ENCODE measurements at places on chromosomes 7 and 10.
A peak's percentile ranks its signal among the peaks of the same experiment; 100 is the strongest.

GRCh38 chr7:32915041-32915536 lies 23.5 kb upstream of the KBTBD2 start:
- DNase-seq, result no peak

DNA sequence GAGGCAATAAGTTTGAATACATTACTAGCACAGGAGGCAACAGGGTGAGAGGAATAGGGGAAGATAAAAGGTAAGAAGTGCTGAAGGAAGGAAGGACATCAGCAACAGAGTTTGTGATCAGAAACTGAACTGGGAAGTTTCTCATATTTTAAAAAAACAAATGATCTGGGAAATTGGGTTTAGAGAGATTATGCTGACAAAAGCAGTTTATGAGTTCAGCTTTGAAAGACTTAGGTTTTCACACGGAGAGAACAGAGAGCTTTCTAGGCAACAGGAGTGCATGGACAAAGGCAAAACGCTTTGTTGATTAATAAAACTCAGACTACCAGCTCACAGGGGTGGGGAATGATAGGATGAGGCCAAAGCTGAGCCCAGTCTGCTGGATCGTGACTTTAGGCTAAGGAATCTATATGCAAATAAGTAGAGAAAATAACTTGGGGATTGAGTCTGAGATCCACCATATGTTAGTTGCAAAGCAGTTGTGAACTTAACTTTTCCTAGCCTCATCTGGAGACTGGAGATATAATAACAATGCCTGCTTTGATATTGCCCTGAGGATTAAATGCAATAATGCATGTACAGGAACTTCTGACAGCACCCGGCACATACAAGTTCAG lies 4.2 kb downstream of the OSBPL3 start:
- no peak for DNase-seq

- no peak for DNase-seq
Measured at GRCh38 chr7:55188590-55189138, 169.8 kb downstream of the EGFR start.

GRCh38 chr10:48604039-48604990 lies 558 bp downstream of the ARHGAP22 start:
- DNase-seq, result no peak

- DNase-seq, result no peak
Measured at GRCh38 chr7:116150588-116150987, 59.8 kb upstream of the TES start.

- no peak for DNase-seq
Measured at GRCh38 chr7:76216381-76217082, 14.8 kb downstream of the SRRM3 start.

DNA sequence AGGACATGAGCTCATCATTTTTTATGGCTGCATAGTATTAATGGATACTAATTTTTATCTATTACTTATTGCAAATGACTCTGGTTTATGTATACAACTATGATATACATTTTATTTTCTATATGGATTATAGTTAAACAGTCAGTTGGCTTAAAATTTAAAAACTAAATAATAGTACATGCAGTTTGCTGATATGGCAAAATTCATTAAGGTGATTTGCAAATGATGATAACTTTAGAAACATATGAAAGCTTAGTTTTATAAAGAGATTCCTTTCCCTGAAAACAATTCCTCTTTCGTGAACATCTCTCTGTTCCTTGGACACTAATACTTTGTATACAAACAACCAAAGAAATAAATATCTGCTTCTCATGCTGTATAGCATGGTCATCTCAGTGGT lies 165.5 kb upstream of the SEMA3E start:
- no peak for DNase-seq

DNA sequence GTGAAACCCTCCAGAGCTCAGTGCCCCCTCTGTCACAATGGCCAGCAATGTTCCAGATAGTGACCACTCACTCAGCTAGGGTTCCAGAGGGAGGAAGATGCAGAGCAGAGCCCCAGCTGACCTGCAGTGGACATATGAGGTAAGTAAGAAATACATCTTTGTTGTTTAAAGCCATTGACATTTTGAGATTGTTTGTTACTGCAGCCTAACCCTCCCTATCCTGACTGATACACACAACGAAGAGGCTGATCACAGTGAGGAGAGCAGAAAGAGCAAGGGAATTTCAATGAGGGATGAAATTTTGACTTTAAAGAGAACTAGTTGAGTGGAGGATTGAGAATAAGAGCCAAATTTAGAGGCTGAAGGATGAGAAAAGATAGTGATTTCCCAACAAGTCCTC lies 51.3 kb upstream of the LRGUK start:
- DNase-seq, result no peak

DNA sequence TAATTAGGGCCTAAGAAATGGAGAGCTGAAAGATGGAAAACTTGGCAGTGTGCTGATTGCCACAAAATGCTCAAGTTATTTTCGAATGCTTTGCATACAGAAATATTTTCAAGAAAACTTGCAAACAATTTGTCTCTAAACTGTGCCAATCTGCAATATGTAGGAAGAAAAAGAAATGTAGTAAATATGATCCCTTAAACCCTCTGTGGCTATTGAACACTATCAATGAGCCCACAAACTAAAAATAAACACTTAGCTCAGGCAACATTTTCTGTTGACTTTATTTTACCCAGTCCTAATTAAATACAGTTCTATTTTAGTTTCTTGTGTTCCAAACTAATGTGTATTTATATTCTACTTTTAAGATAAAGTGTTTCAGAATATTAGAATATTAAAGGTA lies 342.1 kb downstream of the SEMA3D start:
- DNase-seq, result no peak

DNA sequence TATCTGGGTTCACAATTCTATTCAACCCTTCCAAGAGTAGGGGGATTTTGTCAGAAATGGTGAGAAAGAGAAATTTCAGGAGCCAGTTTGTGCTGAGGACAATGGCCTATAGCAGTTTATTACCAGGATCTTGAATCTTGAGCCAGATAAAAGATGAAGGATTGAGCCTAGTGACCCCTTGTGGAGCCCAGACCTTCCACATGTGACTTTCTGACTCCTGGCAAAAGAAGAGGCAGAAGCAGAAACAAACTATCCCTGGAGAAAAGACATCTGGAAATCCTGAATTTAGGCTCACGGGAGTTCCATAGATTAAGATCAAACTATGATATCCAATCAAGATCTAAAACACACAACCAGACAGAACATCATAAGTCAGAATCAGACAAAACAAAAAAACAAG lies 60.9 kb upstream of the CHRM2 start:
- no peak for DNase-seq

GRCh38 chr7:22660732-22661131 lies 66.3 kb upstream of the IL6 start:
- no peak for DNase-seq

DNA sequence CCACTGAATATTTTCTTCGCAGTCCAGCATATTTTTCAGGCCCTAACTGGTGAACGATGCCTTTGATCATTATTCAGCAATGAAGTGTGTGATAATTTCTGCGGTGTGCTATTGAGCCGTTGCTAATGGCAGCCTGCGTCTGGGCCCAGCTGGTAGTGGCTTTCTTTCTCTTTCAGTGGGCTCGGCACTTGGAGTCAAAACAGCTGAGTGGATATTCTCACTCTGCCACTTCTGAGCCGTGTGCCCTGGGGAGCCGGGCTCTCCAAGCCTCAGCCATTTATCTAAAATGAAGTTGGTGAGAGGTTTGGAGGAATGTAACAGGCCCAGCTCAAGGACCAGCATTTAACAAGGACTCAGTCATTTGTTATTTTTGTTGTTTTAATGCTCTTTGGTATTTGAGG lies 87.5 kb upstream of the IFRD1 start:
- no peak for DNase-seq

DNA sequence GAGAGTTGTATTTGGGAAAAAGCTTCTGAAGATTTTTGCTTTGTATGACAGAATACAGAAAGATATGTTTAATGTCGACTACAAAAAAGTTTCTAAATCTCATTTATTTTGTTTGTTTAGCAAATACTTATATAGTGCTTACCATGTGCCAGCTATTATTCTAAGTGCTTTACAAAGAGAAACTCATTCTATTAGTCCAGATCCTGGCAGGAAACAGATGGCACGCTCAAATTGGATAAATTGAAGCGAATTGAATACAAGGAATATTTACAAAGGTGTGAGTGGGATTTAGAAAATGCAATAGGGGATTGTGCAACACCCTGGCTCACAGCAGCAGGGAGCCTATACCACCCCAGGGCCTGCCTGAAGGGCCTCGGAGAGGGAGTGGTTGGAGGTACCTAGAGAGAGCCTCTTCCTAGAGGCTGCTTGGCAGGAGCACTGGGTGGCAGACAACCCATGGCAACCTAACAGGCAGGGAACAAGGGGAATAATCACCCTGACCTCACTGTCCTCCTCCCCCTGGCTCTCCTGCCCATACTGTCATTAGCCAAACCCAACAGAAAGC lies 27.6 kb upstream of the FAM204A start:
- DNase-seq, result peak; percentile 13

DNA sequence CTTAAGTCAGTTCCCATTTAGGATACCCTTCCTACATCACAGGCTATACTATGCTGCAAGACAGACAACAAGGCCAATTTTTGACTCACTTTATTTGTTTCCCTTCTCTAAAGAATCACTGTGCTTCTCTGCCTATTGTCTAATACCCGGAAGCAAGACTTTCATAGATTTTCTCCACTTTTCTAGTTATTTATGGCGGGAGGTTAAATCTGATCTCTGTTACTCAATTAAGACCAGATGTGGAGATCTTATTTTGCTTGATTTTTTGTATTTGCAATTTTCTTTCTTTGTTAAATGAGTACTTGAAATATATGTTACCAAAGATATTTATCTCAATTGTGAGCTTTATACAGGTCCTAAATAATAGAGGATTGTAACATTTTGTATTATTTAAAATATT lies 511.5 kb downstream of the ATRNL1 start:
- no peak for DNase-seq

GRCh38 chr10:112229096-112229495 lies 45.5 kb upstream of the GPAM start:
- DNase-seq, result no peak

DNA sequence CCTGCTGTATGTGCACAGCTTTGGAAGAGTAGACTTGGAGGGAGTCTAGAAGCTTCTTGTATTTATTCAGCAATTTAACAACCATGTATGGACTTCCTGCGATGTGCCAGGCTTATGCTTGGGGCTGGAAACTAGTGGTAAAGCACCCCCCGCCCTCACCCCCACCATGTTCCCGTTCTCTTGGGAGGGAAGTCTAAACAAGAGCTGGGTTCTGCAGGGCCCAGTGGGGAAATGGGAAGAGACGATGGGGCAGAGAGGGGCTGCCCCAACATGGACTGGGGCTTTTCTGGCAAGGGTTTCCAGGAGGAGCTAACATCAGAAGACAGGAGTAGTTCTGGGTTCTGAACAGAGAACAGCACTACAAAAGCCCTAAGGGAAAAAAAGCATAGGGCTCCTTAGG lies 8.0 kb downstream of the RASSF4 start:
- DNase-seq, result no peak

- DNase-seq, result no peak
Measured at GRCh38 chr10:1274701-1275544, 218.7 kb downstream of the WDR37 start.

GRCh38 chr7:151875942-151876898 lies 695 bp downstream of the PRKAG2 start:
- peak; percentile 73 for DNase-seq

DNA sequence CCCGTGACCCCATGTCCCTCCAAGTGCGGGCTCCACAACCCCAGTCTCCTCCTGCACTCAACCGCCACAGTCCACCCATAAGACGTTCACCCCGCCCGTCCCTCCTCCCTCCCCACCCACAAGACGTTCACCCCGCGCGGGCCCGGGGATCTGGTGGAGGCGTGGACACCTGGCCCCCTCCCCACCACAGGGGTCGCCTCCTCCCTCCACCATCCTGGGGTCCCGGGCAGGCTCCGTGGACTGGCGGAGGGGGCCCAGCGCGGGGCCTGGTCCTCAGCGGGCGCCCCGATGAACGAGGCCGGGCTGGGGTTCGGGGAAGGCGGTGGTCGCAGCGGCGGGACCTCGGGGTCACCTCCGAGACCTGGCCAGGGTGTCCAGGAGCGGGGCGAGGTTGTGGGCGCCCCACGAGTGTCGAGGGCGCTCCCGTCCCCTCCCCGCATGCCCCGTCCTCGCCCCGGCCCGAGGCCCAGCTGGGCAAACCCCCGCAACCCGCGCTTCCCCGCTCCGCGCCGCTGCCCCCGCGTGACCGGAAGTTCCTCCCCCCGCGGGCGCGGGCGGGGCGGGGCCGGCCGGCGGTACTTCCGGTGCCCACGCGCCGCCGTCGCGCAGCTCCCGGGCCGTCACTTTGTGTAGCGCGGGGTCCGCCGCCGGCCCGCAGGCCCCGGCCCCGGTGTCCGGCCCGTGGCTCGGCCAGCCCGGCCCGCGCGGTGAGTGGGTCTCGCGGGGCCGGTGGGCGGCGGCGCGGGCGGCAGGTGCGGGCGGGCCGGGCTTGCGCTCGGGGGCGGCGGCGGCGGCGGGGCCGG lies at the start of gene ZNF316:
Gene ZNF316 (plus strand): TSS at position 578 of the 803 bp plus-strand sequence. CDS start 5,092 bp downstream, outside the sequence.
- DNase-seq, result peak; percentile 95

DNA sequence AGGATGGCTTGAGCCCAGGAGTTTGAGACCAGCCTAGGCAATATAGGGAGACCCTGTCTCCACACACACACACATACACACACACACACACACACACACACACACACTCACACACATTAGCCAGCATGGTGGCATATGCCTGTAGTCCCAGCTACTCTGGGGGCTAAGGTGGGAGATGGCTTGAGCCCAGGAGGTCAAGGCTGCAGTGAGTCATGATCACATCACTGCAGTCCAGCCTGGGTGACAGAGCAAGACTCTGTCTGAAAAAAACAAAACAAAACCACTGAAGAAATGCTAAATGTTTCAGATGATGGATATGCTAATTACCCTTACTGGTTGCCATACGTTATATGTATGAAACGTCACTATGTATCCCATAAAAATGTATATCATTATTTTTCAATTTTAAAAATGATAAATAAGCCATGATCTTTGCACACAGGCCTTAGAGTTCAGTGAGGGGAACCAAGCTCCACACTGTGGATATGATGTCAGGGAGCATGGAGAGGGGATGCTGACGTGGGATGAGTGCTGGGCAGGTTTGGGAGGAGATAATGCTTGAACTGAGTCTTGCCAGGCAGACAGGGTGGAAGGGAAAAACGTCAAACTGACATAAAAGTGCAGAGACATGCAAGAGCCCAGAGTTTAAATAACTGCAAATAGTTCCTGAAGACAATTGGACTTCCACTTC lies 45.9 kb upstream of the ARHGAP12 start:
- DNase-seq, result no peak

GRCh38 chr7:94998266-94999068 lies 91.1 kb downstream of the PPP1R9A start:
- no peak for DNase-seq

GRCh38 chr10:113663908-113664307 lies at the start of gene NRAP:
NRAP (minus strand) TSS chr10:113664041; CDS start chr10:113663882, 159 bp downstream.
- no peak for DNase-seq
